Stimulated activated CD8-positive, alpha-beta memory T cell treated with anti-CD3 and anti-CD28 coated beads, Interleukin-4, amount 100 ng/mL, for 1 hour (primary cell): ENCODE measurements at places on chromosomes 6 and 20.

GRCh38 chr6:11999246-11999645 lies 12.9 kb upstream of the HIVEP1 start:
- DNase-seq, result no peak

DNA sequence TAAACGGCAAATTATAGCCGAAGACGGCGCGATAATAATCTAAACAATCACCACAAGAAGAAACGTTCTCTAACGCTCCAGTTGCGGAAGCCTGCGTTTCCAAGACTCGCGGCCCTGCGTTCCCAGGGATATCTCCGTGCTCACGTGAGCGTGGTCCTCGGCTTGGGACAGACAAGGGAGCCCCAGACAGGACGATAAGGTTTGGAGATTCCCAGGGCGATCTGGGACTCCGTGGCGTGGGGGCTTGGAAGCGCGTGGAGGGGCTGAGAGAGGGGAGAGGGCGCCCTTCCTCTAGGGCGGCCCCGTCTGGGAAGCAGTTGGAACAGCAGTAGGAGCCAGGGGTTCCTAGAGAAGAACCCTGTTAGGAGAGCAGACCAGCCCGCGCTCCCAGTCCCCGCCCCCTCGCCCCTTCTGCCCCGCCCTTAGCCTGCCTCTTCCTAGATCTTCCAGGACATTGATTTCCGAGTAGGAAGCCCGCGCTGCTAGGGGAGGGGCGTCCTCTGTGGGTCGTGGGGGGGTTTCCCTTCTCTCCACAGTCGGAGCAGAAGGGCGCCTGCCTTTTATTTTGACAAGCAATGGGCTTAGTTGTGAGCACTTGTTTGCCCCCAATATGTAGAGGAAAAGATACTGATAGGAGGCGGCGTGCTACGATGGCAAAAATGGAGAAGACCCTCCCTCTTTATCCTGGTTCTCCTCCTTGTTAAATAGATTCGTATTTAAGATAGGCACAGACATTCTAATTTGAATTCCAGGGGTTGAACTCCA lies 10.6 kb downstream of the NRN1 start:
- DNase-seq, result no peak

DNA sequence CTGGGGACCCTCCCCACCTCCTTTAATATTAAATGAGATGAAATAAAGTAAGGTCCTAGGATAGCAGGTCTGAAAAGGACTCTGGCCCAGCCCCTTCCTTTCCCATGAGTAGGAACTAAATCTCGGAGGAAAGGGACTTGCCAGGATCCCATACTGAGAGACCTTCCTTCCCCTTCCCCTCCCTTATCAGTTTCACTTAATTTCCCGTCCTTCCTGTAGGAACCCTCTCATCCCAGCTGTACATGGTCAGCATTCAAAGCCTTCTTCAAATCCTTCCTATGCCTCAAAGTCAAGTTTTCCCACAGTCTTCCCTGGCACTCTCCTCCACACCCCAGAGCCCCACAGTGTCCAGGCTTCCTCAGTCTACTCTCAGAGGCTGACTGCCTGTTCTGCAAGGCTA lies 71.3 kb upstream of the MYL9 start:
- no peak for DNase-seq

- DNase-seq, result no peak
Measured at GRCh38 chr6:43858161-43859153, 88.4 kb downstream of the VEGFA start.

DNA sequence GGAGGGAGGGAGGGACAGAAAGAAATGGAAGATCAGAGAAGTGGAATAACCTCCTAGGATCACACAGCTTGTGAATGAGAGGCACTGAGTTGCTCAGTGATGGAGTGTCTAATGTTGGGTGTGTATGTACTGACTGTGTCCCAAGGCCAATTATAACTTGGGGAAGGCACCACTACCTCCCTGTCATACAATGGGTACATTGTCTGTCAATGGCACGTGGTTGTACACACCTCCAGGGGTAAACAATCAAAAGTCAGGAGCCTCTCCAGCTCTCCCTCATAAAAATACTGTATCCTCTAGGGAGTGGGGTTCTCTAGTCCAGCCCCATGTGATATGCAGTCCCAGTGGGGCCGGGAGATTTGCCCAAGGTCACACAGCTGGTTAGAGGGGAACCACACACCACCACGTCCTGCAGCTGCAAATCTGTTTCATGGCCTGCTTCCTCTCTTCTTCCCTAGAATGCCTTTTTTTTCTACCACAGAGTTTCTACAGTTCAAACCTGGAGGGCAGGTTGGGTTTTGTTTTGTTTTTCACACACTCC lies 112.5 kb downstream of the SNX5 start:
- no peak for DNase-seq

GRCh38 chr20:19602675-19603375 lies 155.2 kb upstream of the RIN2 start:
- DNase-seq, result no peak

- DNase-seq, result no peak
Measured at GRCh38 chr6:142749556-142749955, 195.4 kb downstream of the HIVEP2 start.
